RWPE2 (cell line): ENCODE measurements at places on chromosomes 7 and 10.

DNA sequence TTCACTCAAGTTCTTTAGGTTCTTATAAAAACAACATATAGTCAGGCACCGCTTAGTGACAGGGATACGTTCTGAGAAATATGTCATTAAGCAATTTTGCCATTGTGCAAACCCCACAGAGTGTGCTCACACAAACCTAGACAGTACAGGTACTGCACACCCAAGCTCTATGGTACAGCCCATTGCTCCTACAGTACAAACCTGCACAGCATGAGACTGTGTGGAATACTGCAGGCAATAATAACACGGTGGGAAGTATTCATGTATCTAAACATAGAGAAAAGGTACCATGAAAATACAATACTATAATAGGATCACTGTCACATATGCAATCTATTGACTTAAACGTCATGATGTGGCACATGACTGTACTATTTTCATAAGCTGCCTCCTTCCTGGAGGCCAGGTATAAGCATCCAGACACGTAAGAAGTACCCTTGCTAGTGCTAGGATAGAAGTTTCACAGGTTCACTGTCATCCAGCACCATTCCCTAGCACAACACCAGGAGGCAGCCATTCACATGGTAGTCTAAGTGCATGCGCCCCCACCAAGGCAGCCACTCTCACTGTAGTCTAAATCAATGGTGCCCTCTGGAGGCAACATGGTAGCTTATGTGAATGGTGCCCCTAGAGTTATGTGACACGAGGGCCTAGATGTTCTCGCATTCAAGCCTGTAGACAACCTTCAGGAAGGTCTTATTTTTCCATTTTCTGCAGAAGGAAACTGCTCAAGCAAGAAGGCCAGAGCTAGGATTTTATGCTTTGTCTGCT is 98.5 kb downstream of the ARHGAP22 start:
- DNase-seq = no peak

DNA sequence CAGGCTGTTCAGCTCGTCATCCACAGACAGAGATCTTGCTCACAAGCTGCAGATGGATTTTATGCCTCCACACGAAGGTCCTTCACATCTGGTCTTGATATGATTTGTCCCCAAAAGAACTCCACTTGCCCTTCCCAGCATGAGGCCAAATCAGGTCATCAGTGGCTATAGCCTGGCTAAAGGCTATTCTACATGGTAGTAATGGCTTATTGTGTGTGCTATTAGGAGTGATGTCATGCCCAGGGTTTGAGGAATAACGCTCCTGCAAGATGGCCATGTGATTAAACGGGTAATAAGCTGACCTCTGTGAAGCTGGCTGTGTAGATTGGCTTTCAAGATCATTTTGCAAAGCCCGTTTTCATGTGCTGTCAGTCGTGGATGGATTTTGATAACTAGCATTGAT is 313.8 kb downstream of the FRMD4A start:
- no peak for DNase-seq

DNA sequence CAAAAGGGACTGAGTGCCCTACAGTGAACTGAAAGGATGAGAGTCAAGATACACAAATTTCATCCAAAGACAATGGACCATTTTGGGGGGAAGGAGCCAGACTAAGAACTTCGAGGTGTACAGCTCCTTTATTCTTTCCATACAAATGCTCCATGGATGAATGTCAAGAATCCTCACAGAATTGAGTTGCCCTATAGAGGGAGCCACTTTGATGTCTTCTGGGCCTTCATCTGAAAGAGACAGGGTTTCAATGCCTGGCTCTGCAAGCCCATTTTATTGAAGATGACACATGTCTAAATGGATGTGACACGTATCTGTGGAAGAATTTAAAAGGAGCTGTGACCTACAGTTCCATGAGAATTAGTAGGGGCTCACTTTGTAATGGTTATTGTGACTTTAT is 32.0 kb upstream of the NRG3 start:
- DNase-seq = no peak

- no peak for DNase-seq
Measured at GRCh38 chr10:77428691-77429395, 208.8 kb downstream of the KCNMA1 start.

DNA sequence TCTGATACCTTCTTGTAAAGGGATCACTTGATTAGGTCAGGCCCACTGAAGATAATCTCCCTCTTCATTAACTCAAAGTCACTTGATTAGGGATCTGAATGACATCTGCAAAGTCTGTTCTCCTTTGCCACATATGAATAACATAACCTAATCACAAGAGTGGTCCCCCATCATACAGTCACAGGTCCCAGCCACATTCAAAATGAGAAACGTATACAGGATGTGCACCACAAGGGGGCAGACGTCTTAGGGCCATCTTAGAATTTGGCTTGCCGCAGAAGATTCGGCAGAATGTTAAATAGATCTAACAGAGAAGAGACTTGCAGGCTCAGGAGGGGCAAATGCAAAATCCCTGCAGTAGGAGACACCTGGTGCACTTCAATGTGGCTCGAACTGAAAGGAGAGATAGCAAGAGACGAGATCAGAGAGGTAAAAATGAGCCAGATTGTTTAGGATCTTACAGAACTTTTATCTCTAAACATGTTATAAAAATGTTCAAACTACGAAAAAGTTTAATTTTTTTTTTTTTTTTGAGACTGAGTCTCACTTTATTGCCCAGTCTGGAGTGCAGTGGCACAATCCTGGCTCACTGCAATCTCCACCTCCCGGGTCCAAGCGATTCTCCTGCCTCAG is 10.4 kb upstream of the SMC3 start:
- DNase-seq = no peak

- no peak for DNase-seq
Measured at GRCh38 chr10:63094405-63094804, 38.7 kb upstream of the NRBF2 start.

DNA sequence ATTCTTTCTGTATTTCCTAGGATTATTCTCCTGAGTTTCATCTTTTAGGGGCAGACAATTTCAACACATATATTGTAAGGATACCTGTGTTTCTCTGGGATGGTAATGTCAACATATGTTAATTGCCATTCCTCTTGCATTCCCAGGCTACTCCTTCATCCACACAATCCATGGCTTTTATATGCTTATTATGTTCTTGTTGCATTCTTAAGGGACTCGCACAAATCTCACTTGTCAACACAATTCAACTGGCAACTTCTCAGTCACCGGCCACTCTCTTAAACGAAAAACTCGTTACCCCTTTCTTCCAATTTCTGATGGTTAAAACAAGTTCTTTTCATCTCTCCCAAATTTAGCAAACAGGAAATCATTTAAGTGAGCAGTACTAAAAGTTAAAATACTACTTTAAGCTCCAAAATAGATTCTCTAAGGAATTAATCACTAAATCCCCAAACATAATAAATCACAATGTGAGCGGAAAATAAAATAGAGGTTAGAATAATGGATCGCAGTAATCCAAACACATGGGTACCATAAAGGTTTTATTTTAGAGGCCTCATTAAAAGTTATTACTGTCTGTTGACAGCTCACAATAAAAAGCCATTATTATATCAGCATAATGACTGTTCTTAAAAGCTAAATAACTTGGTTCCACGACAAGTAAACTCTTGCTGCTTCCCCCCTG is 223.2 kb downstream of the ELMO1 start:
- no peak for DNase-seq

- no peak for DNase-seq
Measured at GRCh38 chr7:75635036-75635435, 103.7 kb downstream of the HIP1 start.

- DNase-seq = peak; percentile 43
Measured at GRCh38 chr7:44063547-44063893, 1.8 kb downstream of the PGAM2 start.

DNA sequence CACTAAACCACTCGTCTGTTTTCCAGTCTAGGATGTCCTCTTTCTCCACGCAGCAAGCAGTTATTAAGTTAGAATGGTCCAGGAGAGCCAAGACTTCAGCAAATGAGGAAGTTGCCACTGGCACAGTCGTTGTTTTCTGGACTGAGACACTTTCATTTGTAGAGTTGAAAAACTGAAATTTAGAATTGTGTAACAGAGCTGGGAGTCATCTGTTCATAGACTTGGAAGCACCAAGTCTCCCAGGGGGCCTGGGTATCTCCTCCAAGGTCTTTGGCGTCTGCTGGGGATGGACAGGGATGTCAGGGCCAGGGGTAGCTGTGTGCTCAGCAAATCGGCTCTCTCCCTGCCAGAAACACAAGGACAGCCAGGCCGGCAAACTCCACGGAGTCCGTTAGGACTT is 208.4 kb downstream of the FANK1 start:
- no peak for DNase-seq

- DNase-seq = no peak
Measured at GRCh38 chr7:158024881-158025280, 562.7 kb downstream of the PTPRN2 start.

GRCh38 chr10:132229834-132230556 is 43.2 kb downstream of the DPYSL4 start:
- DNase-seq = no peak

- no peak for DNase-seq
Measured at GRCh38 chr10:23363793-23364135, 19.2 kb upstream of the C10orf67 start.

- no peak for DNase-seq
Measured at GRCh38 chr7:46812101-46812675, 769.7 kb downstream of the TNS3 start.

- no peak for DNase-seq
Measured at GRCh38 chr10:128337860-128338378, 211.7 kb upstream of the MKI67 start.

DNA sequence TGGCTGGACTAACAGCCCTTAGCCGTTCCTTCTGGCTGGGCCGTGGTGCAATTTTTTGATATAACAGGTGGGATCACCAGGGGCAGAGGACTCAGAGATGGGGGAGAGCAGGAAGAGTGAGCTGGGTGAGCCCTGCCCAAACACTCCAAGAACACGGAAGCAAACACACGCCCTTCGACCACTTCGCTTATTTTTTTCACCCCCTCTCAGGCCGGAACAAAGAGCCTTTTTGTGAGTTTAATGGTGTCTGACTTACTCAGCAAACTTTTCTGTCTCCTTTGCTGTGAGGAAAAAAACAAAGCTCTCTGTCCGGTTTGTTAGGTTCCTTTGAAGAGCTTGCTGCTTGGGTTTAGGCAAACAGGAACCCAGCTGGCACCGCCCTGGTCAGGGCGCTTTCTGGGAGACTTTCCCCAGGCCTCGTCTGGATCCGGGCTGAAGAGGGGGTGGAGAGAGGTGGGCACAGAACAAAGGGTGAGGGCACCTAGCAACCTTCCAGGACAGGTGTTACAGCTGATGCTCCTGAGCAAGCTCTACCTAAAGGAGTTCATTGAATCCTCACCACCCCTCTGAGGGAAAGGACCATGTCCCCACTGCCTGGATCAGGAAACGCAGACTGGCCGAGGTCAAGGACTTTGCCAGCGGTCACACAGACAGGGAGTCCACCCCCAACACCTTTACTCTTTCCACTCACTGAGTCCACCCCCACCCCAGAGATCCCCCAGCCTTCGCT is 23.3 kb downstream of the CALML3 start:
- DNase-seq = no peak

DNA sequence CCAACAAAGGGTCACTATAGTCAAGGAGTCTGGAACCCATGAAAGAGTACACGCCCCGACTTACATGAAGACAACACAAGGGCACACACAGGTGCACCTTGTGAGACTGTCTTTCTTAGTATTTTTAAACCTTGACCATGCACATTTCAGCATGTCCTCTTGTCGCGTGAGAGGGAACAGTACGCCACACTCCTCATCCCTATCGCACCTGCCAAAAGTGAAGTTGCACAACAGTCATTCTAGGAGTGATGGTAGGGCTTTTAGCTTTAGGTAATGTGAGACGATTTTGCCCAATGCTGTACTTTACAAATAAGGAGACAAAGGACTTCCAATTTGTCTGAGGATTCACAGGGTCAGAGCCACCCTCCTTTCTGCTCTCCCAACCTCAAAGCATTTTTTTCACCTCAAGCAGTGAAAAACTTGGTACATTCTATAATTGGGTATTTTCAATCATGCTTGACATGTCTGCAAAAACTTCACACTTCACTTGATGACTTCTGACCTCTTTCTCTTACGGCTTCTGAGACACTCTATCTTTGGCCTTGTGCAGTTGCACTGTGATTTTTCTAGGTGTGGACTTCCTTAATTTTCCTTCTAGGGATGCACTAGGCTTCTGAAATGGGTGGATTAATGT is 173.9 kb upstream of the GRB10 start:
- DNase-seq = no peak
